ENCODE measurements at places on chromosomes 2 and 18.

- DNase-seq, result no peak
Observed at GRCh38 chr2:223797037-223797436, 40.3 kb downstream of the AP1S3 start.

DNA sequence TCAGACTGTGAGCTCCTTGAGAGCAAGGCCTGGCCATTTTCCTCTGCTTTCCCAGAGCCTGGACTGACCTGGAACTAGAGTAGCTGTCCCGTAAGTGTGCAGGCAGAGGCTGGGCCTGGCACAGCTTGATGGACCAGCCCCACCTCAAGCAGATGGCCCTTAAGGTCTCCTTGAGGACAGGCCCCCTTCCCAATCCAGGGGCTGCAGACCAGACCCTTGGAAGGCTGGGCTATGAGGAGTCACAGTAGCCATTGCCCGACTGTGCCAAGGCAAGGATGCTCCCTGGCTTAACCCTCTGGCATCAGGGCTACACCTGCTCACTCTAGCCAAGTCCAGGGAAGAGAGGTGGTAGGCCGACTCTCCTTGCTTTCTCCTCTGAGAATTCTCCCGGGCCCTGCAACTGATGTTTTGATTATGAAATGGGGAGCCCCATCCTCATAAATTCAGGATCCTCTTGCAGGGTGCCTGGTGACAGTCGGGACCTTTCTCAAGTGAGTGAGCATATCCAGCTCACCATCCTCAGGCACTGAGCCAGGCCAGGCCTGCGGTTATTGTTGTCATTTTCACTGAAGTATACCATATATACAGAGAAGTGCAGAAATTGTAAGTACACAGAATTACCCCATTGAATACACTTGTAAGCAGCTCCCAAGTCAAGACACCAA, 51.7 kb downstream of the DPYSL5 start:
- no peak for DNase-seq

GRCh38 chr2:286774-287392, 1.0 kb downstream of the ALKAL2 start:
- no peak for DNase-seq

DNA sequence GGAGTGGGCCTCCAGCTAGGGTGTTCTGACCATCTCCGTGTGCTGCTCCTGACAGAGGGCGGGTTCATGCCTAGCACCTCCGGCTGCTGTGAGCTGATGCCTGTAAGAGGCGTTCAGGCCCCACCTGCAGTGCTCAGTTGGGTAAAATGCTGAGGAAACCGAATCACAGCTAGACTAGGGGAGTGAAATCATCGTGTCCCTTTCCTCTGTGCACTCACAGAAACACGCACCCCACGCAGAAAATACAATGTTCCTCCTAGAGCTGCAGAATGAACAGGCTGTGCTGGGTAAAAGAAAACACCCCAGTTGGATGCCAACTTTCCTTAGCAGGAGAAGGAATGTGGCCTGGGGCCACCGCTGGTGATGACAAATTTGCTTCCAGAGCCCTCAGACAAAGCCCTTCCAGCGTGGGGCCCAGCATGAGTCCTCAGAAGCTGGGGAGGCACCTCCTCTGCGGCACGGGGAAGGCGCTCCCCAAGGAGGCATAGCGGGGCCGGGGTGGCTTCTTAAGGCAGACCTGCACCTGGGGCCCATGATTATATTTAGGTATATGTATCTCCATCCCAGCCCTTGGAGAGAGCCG, 16.3 kb upstream of the ARHGEF4 start:
- DNase-seq, result no peak

DNA sequence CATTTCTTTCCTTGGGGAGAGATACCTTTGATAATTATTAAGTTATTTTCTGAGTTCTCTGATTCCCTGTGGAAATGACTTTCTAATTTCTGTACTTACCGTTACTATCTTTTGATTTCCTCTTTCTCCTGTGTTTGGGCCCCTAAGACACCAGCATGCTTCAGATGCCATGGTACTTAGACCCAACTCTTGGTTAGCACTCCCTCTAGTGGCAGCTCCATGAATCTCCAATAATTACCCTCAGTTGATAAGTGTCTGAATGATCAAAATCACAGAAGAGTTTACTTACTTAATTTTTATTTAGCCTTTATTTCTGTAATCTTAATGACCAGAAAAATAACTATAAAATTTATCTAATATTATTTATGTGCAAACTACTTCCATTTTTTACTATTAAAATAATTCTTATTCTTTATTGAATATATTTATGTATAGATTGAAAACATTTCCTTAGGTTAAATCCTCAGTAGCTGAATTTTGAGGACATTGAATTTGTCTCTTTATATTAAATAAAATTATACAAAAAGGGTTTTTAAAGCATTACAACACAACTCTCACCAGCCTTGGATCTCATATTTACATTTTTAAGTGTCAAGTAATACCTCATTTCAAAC, 300.4 kb downstream of the KCNS3 start:
- DNase-seq, result no peak

DNA sequence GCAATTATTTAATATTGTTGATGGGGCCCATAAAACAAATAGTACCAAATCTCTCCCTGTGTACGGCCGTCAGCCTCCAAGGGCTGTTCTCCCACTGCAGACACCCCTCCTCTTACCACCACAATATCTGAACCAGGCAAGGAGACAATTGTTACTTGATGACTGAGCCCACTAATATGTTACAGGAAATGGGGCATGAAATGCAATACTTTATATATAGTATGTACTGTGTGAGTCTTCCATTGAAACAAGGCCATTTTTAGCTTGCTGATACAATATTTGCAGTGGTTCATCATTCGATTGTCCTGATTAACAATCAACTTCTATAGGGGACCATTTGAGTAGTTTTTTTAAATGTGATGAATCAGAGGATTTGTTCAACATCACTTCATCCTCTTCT, 307.3 kb downstream of the GBX2 start:
- DNase-seq, result no peak

- DNase-seq, result no peak
Observed at GRCh38 chr2:17892770-17893534, 14.5 kb downstream of the KCNS3 start.

DNA sequence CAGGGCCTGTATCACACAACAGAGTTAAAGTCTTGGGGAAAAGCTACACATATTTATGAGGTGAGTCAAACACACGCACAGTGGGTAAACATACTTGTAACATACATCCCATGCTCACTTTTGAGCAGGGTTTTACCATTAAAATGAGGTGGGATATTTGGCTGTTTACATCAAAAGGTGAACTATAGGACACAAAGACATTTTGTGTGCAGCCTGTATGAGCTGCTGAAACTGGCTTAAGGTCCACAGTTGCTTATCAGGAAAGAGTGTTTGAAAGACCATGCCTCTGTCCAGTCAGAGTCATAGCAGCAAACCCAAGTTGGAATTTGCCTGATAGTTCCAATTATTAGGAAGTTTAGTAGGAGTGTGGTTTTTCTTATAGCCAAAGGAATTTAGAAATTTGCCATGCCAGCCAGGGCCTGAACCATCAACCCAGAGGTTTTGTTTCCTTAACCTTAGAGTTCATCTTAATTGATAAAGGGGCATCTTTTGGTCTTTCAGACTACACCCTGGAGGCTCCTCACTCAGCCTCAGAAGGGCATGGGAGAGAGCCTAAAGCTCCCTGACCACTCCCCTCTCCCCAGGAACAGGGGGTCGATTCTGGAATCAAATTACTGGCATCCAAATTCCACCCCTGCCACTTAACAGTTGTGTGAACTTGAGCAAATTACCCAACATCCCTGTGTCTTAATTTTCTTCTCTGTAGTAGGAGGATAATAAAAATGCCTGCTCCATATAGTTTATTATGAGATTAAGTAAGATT, 29.9 kb upstream of the L3MBTL4 start:
- no peak for DNase-seq

- DNase-seq, result no peak
Observed at GRCh38 chr2:47687856-47688255, 95.1 kb upstream of the MSH6 start.

DNA sequence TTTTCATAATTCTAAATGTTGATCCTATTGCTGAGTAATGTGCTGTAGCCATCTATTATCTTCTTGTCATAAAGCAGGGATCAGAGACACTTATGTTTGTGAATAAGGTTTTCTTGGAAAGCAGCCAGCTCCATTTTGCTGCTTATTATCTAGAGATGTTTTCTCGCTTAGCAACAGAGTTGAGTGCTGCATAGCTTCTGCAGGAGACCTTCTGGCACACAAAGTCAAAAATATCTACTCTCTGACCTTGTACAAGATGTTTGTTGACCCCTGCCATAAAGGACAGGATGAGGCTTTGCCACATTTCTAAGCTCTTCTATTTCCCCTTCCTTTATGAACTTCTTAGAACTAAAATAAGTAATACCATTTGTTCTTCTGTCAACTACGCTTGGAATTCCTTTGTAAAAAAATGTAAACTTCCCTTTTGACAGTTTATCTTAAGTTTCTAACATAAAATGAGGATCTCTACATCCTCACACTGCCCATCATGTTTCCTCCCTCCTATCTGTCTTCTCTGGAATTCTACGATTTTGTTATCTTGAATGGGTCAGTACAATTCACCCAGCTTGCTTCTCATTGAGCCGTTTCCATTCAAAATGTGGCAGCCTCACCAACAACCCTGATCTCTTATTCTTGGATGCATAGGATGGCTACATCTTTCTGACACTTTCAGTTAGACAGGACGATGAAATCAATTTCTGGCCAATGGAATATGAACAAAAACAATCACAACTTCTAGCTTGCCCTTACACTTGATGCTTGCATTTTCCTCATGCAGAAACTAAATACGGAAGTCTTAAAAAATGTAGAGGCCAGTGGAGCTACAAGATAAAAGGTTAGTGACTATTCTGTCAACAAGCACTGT, 1377.0 kb downstream of the SUCLG1 start:
- DNase-seq, result no peak

- no peak for DNase-seq
Observed at GRCh38 chr2:39693245-39693644, 27.5 kb downstream of the TMEM178A start.

DNA sequence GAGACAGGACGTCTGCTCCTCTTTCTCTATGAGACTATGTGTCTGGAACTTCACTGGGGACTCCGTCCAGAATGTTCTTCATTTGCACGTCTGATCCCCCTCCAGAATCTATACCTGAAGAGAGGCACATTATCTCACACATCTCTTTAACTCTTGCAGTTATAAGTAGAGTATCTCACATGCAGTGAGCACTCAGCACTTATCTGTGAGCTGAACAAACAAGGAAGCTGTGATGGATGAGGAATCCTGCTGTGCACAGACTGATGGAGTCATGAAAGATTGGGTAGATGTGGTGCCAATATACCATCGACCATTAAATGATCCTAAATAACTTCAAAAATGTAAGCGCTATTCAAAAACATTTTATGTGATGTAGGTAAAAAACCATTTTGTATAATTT, 888.3 kb upstream of the CELF4 start:
- DNase-seq, result no peak

GRCh38 chr2:85327160-85327821, 498 bp downstream of the TGOLN2 start:
- DNase-seq, result peak; percentile 14

GRCh38 chr2:74850496-74851190, 16.7 kb downstream of the HK2 start:
- no peak for DNase-seq

GRCh38 chr2:207227062-207227748, 61.5 kb upstream of the KLF7 start:
- no peak for DNase-seq

- DNase-seq, result no peak
Observed at GRCh38 chr2:119253114-119253702, 29.6 kb downstream of the STEAP3 start.

DNA sequence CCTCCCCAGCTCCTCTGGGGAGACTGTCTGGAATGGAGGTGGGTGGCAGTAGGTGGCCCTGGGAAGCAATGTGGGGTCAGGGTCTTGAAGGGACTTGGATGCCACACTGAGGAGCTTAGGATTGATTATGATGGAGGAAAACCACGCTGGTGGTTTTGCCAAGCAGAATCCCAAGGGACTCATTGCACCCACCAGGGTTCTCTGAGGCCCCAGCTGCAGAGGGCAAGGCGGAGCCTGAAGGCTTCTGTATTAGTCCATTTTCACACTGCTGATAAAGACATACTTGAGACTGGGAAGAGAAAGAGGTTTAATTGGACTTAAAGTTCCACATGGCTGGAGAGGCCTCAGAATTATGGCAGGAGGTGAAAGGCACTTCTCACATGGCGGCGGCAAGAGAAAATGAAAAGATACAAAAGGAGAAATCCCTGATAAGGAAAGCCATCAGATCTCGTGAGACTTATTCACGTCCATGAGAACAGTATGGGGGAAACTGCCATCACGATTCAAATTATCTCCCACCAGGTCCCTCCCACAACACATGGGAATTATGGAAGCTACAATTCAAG, 87.2 kb upstream of the YWHAQ start:
- no peak for DNase-seq

DNA sequence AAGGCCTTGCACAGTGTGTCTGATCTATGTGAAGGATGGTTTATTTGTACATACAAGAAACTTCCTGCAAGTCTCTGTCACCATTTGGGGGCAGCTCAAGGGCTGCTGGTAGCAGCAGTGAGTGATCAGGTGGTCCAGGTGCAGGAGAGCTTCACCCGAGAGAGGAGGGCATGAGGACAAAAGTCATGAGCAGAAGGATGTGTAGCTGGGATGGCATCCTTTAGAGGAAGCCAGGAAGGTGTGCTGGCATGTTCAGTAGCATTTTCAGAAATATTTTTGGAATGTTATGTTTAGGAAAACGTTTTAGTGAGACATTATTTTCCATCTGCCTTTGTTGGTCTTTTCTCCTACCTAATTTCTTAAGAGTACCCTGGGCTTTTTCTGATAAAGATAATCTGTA, 31.9 kb downstream of the VWA3B start:
- DNase-seq, result no peak

- no peak for DNase-seq
Observed at GRCh38 chr2:130834091-130834930, 2.4 kb upstream of the ARHGEF4 start.

DNA sequence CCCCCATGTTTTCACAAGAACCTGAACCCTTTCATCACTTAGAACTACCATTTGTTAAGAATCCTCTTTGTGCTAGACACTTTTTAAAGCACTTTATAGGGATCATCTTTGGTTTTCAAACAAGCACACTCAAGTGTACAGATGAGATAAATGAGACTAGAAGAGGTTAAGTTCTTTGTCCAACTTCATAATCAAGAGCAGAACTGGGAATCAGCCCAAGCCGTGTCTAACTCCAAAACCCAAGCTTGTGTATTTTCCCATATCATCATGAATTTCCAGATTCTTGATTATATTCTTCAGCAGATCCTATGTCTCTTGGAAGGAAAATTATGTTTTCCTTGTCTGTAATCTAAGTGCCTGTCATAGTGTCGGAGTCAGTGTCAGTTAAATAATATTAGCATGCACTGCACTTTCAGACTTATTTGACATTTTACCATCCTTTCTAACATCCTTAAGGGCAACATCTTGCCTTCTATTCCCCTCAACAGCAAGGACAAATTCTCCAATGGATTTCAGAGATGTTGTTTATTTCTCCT, 123.0 kb upstream of the SETBP1 start:
- DNase-seq, result no peak
